ENCODE measurements at places on chromosomes 6 and 20. TPM values are rescaled to one million over a fixed set of nuclear protein-coding genes. Genes with fewer than 3 reads are reported as not detected.

CFB gene
- polyA plus RNA-seq = 0.68 TPM

C20orf204 gene
- polyA plus RNA-seq = not detected

OR2B6 gene
- polyA plus RNA-seq = not detected

PXDC1 gene
- 0.44 TPM for polyA plus RNA-seq

OR2H1 gene
- polyA plus RNA-seq = not detected

SLC17A1 gene
- polyA plus RNA-seq = not detected

BPIFB4 gene
- not detected for polyA plus RNA-seq

CD24 gene
- polyA plus RNA-seq = 69.7 TPM

E2F1 gene
- polyA plus RNA-seq = 0.35 TPM

FAM83D gene
- 0.12 TPM for polyA plus RNA-seq

NFATC2 gene
- 15.6 TPM for polyA plus RNA-seq

GSTA1 gene
- not detected for polyA plus RNA-seq

RBPJL gene
- polyA plus RNA-seq = not detected

DNA sequence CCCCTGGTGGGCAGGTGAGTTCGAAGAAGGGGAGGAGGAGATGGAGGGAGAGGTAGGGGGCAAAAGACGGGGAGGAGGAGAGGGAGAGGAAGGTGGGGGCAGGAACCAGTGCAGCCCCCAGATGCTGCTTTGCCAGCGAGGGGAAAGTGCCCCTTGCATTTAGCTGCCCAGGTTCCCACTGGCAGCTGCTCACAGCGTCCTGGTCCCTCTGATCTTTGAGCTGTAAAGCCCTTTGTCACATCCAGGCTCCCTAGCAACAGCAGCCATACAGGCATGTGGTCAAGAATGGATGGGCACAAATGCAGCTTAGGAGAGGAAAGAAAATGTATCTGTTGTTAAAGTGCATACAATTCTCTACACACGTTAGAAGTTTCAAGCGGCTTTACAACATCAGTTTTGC, 160.9 kb downstream of the CD83 start:
- peaks cover 6% of the 10 kb centered on the region for H3K36me3 ChIP-seq
- H3K27me3 ChIP-seq = no peaks in the 10 kb centered on the region
- peak overlapping the region; percentile 99 for H3K27ac ChIP-seq
- peaks cover 75% of the 10 kb centered on the region for H3K4me1 ChIP-seq
- DNase-seq = no peak

GRCh38 chr20:64157878-64158277, 6.4 kb upstream of the MYT1 start:
- H3K4me1 ChIP-seq = peaks cover 9% of the 10 kb centered on the region
- H3K27ac ChIP-seq = no peak overlapping the region
- no peak for DNase-seq
- H3K36me3 ChIP-seq = no peaks in the 10 kb centered on the region
- no peak overlapping the region for H3K4me3 ChIP-seq

DNA sequence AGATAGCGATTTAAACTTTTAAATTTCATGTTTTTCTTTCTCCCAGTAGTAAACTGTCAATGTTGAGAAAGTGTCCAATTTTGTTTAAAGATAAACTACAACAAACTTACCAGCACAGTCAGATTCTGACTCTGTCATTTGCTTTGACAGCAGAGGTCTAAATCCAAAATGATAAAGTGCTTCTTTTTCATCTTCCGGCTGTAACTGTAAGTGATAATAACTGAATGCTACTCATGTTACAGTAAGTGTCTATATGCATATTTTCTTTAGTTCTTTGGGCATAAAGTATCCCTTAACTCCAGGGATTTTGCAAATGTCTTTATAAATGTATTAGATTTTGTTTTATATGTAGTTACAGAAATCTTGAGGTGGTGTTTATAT, 610.4 kb downstream of the RFPL4B start:
- no peak overlapping the region for H3K4me3 ChIP-seq
- peaks cover 9% of the 10 kb centered on the region for H3K27me3 ChIP-seq
- H3K27ac ChIP-seq = no peak overlapping the region
- DNase-seq = no peak
- no peaks in the 10 kb centered on the region for H3K4me1 ChIP-seq
- H3K36me3 ChIP-seq = no peaks in the 10 kb centered on the region

- H3K27ac ChIP-seq = no peak overlapping the region
- no peaks in the 10 kb centered on the region for H3K4me1 ChIP-seq
- H3K27me3 ChIP-seq = peaks cover 20% of the 10 kb centered on the region
- no peak for DNase-seq
- no peak overlapping the region for H3K4me3 ChIP-seq
Measured at GRCh38 chr6:136539967-136540652, 10.1 kb downstream of the MAP7 start.

DNA sequence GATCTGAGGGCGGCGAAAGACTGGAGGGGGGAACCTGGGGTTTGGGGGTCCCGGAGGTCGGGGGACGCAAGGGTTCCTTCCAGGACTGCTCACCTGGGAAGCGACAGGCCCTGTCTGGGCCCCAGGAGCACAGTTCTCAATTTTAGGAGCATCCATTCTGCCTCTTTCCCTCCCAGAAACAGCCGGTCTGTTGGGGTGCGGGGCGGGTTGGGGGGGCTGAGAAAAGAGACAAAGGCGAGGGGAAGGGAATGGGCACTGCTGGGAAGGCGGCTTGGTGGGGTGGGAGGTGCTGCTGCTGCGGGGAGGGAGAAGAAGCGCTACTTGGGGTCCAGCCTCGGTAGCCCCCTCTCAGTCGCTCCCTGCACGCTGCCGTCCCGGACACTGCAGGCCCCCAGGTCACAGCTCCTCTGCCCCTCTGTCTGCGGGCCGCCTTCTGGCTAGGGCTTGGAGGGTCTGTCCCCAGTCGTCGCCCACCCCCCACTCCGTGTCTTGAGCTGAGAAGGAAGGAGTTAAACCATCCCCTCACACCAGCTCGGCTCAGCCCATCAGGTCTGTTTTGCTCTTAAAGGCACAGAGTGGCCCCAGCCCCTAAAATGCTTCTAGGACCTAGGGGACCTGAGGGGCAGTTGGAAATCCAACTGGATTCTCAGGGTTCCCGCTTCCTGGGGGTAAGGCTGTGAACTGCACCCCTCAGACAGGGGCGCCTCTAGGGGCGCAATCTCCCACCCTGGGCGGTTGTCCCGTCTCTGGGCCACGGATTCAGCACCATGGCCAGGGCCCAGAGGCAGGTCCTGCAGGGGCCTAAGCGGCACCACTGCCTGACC, 690 bp downstream of the GDAP1L1 start:
- no peak for DNase-seq
- H3K4me3 ChIP-seq = no peak overlapping the region
- H3K27ac ChIP-seq = no peak overlapping the region

GRCh38 chr6:161274488-161274858, 612 bp upstream of the AGPAT4 start:
- DNase-seq = no peak
- H3K36me3 ChIP-seq = no peaks in the 10 kb centered on the region
- H3K27ac ChIP-seq = peak overlapping the region; percentile 98
- peaks cover 15% of the 10 kb centered on the region for H3K4me1 ChIP-seq
- peak overlapping the region; percentile 92 for H3K4me3 ChIP-seq

DNA sequence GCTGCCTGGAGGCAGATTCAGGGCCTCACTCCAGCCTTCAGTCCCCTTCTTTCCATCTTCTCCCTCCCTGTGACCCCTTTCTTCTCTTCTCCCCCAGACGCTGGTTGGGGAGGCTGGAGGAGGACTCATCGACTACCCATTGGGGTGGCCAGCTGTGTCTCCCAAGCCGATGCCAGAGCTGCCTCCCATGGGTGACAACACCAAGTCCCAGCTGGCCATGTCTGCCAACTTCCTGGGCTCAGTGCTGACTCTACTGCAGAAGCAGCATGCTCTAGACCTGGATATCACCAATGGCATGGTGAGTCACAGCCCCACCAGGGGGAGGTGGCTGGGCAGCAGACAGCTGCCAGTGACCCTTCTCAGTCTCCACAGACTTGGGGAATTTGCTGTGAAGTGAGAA, 12.9 kb downstream of the BPIFB4 start:
- no peak for DNase-seq
- no peak overlapping the region for H3K27ac ChIP-seq
- no peak overlapping the region for H3K4me3 ChIP-seq
- H3K27me3 ChIP-seq = peaks cover 13% of the 10 kb centered on the region

DNA sequence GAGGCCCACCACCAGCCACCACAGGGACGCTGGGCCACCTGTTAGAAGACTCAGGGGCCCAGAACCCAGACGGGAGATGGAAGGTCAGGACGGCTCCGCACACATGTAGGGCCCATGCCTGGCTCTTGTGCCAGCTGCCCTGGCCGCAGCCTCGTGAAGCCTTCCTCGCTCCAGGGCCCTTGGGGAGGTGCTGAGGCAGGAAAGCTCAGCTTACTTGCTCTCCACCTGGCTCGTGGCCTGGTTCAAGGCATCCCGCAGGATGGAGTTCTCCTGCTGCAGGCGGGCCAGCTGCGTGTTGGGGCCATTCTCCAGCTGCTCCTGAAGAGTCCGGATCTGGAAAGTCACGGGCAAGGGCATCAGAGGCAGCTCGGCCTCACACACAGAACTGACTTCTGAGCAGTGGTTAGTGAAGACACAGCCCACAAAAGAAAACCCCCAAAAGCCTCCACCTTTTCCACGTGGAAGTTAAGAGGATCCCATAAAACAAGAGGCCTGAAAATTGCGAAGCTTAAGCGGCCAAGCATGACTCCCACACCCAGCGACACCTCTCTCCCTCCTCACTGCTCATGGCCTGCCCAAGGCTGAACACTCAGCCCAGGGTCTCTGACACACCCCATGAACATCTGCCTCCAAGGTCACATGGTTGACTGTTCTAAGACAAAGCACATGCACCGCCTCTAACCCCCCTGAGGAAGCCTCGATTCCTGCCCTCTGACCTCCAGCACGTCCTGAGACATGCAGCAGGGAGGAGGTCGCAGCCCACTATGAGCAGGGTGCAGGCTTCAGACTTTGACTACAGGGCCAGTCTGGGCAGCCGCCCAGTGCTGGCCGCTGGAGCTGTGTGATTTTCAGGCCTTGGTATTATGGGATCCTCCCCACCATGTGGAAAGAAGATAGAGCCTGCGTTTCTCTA, 46.5 kb downstream of the RRBP1 start:
- no peak for DNase-seq
- H3K36me3 ChIP-seq = peaks cover 8% of the 10 kb centered on the region
- peaks cover 17% of the 10 kb centered on the region for H3K4me1 ChIP-seq
- no peaks in the 10 kb centered on the region for H3K27me3 ChIP-seq
- H3K27ac ChIP-seq = peak overlapping the region; percentile 41

GRCh38 chr6:137724018-137724403, 143.0 kb upstream of the TNFAIP3 start:
- DNase-seq = no peak
- peaks cover 13% of the 10 kb centered on the region for H3K4me1 ChIP-seq
- no peaks in the 10 kb centered on the region for H3K36me3 ChIP-seq
- H3K4me3 ChIP-seq = no peak overlapping the region

GRCh38 chr20:33119725-33120720, 40.6 kb downstream of the BPIFB4 start:
- DNase-seq = no peak
- H3K4me3 ChIP-seq = no peak overlapping the region
- no peaks in the 10 kb centered on the region for H3K4me1 ChIP-seq
- peaks cover 34% of the 10 kb centered on the region for H3K27me3 ChIP-seq
- H3K36me3 ChIP-seq = peaks cover 6% of the 10 kb centered on the region

GRCh38 chr6:54188846-54189245, 77.6 kb downstream of the MLIP start:
- H3K4me3 ChIP-seq = no peak overlapping the region
- no peak for DNase-seq
- H3K4me1 ChIP-seq = no peaks in the 10 kb centered on the region
- no peak overlapping the region for H3K27ac ChIP-seq

DNA sequence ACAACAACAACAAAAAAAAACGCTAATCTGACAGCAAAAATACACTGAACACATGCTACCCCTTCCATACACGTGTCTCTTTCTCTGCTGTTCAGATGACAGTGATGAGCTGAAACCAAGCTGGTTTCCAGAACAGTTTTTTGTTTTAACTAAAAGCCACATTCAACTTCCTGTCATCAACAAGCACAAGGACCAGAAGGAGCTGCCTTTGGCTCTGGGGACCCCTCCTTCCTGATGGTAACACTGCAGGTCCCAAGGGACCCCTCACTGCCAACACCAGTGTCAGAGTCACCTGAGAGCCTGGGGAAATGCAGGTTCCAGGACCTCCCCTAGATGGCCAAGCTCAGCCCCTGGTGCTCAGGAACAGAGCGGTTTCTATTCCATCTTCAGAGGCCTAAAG, 6.0 kb downstream of the CST7 start:
- H3K4me1 ChIP-seq = peaks cover 17% of the 10 kb centered on the region
- peaks cover 16% of the 10 kb centered on the region for H3K27me3 ChIP-seq

DNA sequence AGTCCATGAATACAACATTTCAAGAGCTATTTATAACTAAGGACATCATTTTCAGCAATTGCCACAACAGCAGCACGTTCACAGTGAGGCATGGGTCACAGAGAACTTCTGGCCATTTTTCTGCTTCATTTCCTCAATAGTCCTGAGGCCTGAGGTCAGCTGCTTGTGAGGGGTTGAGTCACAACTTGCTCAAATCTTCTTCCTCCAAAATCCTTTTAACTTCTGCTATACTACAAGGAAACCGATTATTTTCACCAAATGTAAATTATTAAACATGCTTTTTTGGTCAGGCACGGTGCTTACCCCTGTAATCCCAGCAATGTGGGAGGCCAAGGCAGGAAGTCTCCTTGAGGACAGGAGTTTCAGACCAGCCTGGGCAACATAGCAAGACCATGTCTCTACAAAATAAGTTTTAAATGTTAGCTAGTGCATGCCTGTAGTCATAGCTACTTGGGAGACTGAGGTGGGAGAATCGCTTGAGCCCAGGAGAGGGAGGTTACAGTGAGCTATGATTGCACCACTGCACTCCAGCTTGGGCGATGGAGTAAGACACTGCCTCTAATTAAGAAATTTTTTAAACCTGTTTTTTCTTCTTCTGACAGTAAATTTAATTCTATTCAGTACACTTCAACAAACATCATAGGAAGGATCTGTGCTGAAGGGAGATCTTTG, 11.1 kb upstream of the SLC16A10 start:
- H3K27me3 ChIP-seq = peaks cover 14% of the 10 kb centered on the region
- no peak overlapping the region for H3K4me3 ChIP-seq
- no peak overlapping the region for H3K27ac ChIP-seq
- no peaks in the 10 kb centered on the region for H3K4me1 ChIP-seq
- no peak for DNase-seq

GRCh38 chr20:63261060-63261794, 7.0 kb upstream of the NKAIN4 start:
- no peak overlapping the region for H3K27ac ChIP-seq
- H3K4me1 ChIP-seq = peaks cover 5% of the 10 kb centered on the region
- H3K27me3 ChIP-seq = peaks cover 85% of the 10 kb centered on the region
- H3K4me3 ChIP-seq = no peak overlapping the region

- DNase-seq = no peak
- H3K27ac ChIP-seq = no peak overlapping the region
- H3K27me3 ChIP-seq = no peaks in the 10 kb centered on the region
- no peaks in the 10 kb centered on the region for H3K36me3 ChIP-seq
- H3K4me1 ChIP-seq = peaks cover 48% of the 10 kb centered on the region
- H3K4me3 ChIP-seq = peak overlapping the region; percentile 15
Measured at GRCh38 chr6:14317387-14317970, 199.9 kb downstream of the CD83 start.

GRCh38 chr6:17125407-17125806, 23.6 kb downstream of the STMND1 start:
- H3K36me3 ChIP-seq = no peaks in the 10 kb centered on the region
- peaks cover 4% of the 10 kb centered on the region for H3K27me3 ChIP-seq
- no peak overlapping the region for H3K4me3 ChIP-seq
- no peak for DNase-seq
- H3K4me1 ChIP-seq = no peaks in the 10 kb centered on the region

GRCh38 chr20:5309971-5310370, 6.8 kb downstream of the PROKR2 start:
- H3K27me3 ChIP-seq = peaks cover 17% of the 10 kb centered on the region
- peaks cover 3% of the 10 kb centered on the region for H3K36me3 ChIP-seq
